ENCODE measurements at places on chromosomes 5 and 9.

GRCh38 chr9:134367791-134368490, 41.7 kb downstream of the RXRA start:
- no peaks in the 10 kb centered on the region for H3K36me3 ChIP-seq
- H3K27ac ChIP-seq, result no peak overlapping the region

DNA sequence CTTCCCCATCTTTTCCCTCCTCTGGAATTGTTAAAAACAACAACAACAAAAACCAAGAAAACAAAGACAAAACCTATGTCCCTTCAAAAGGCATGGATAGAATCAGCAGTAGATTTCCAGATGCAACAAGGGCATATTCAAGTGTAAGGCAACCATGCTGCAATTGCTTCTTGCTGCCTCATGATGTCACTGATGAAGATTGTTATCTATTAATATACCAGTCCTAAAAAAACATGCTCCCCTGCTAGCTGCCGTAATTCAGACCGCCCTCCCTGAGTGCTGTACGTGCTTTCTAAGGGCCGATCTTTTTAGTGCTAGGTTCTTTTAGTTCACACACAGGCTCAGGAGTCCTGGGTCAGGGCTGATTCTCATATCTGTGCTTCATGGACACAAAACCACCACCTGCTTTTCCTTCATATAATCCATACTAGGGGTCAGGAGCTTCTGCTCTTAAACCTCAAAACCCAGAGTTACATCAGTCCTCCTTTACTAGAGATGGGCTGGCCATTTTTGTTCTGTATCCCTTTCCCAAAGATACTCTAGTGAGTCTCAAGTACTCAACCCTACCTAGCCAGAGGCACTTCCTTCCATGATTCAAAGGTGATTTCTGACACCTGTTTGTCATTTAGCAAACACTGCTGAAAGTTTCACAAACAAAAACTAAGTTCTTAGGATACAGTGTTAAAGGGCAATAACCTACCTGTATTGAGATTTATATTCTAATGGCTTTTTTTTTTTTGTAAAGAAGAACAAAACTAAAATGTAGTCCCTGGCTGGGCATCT, 82.1 kb downstream of the GIN1 start:
- H3K36me3 ChIP-seq, result no peaks in the 10 kb centered on the region
- no peak for DNase-seq
- no peaks in the 10 kb centered on the region for H3K4me1 ChIP-seq
- H3K27me3 ChIP-seq, result no peaks in the 10 kb centered on the region

DNA sequence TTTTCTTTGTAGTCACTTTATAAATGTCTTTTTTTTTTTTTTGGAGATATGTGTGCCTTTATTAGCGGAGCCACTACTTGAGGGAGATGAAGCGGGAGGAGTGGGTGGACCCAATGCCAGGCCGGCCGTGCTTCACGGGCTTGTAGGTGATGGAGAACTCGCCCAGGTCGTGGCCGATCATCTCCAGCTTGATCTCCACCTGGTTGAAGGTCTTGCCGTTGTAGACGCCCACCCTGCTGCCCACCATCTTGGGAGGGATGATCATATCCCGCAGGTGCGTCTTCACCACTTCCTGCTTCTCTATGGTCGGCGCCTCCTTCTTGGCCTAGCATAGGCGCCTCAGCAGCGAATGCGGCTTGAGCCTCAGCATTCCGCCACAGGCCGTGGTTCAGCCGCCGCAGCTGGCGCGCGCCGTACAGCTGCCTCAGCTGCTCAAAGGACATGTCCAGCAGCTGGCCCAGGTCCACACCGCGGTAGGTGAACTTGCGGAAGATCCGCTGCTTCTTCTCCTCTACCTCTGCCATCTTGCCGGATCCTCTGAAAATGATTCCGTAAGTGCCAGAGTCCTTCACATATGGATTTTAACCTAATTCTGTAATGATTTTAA, 1095.6 kb downstream of the MAT2B start:
- no peaks in the 10 kb centered on the region for H3K36me3 ChIP-seq
- DNase-seq, result no peak
- H3K27ac ChIP-seq, result no peak overlapping the region
- H3K4me3 ChIP-seq, result no peak overlapping the region
- no peaks in the 10 kb centered on the region for H3K27me3 ChIP-seq

DNA sequence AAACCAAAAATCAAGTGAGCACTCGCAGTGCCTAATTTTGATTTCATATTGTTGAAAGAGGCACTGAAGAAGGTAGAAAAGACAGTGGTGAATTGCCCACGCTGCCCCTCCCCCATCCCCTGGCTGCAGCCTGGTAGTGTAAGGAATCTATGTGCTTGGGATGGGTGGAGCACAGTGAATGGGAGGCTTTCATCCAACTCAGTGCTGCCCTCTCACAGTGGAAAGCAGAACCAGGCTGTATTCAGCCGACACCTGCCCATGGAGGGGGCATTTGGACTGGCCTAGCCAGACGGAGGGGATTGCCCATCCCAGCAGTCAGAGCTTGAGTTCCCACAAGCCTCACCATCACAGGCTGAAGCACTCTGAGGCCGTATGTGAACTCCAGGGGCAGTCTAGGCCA, 800.4 kb upstream of the DMAC1 start:
- H3K27ac ChIP-seq, result no peak overlapping the region
- no peaks in the 10 kb centered on the region for H3K4me1 ChIP-seq
- H3K36me3 ChIP-seq, result no peaks in the 10 kb centered on the region
- no peaks in the 10 kb centered on the region for H3K27me3 ChIP-seq
- DNase-seq, result no peak

DNA sequence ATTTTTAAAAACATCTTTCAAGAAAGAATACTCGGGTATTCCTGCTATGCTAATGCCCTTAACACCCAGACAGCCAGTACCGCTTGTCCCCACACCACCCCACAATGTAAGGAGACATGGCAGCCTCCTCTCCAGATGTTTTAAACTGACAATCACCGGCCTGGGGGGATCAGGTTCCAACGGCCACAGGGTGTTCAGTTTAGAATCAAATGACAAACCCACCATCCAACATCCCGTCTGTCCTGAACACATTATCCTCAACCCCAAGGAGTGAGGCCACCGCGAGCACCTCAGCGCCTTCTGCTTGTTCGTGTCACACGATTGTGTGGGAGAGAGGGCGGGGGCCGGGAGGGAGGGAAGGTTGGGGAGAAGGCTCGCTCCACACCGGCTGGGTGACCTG, 152.8 kb downstream of the PAX5 start:
- no peaks in the 10 kb centered on the region for H3K36me3 ChIP-seq
- no peak overlapping the region for H3K4me3 ChIP-seq
- H3K4me1 ChIP-seq, result no peaks in the 10 kb centered on the region
- no peaks in the 10 kb centered on the region for H3K27me3 ChIP-seq
- DNase-seq, result no peak

GRCh38 chr9:114894206-114894605, 36.2 kb downstream of the TNFSF8 start:
- H3K27me3 ChIP-seq, result no peaks in the 10 kb centered on the region
- peak overlapping the region; percentile 43 for H3K27ac ChIP-seq
- H3K4me3 ChIP-seq, result no peak overlapping the region
- DNase-seq, result no peak
- H3K4me1 ChIP-seq, result peaks cover 12% of the 10 kb centered on the region

DNA sequence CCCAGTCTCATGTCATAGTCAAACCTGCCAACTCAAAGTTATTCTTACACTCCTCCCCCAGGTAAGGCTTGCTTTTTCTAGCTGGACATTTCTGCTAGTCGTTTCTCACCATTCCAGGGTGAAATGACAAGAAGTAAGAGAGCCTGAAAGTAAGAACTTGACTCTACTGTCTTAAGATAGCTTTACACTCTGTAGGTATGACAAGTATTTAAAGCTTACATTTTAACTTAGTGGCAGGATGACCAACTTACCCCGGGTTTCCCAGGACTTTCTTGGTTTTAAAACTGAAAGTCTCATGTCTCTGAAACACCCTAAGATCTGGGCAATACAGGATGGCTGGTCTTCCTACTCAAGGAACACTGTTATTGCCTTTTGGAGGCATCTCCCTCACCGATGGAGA, 67.5 kb upstream of the PIK3R1 start:
- H3K27ac ChIP-seq, result no peak overlapping the region
- no peak overlapping the region for H3K4me3 ChIP-seq
- H3K36me3 ChIP-seq, result no peaks in the 10 kb centered on the region
- no peak for DNase-seq
- no peaks in the 10 kb centered on the region for H3K4me1 ChIP-seq
- no peaks in the 10 kb centered on the region for H3K27me3 ChIP-seq

- peaks cover 48% of the 10 kb centered on the region for H3K4me1 ChIP-seq
- H3K27ac ChIP-seq, result peak overlapping the region; percentile 75
- no peak overlapping the region for H3K4me3 ChIP-seq
- H3K36me3 ChIP-seq, result no peaks in the 10 kb centered on the region
- peak; percentile 67 for DNase-seq
- no peaks in the 10 kb centered on the region for H3K27me3 ChIP-seq
These were observed 160.2 kb upstream of the FTMT start for GRCh38 chr5:121691478-121691877.
